HTR-8/SVneo (cell line): ENCODE measurements at places on chromosomes 13 and 19.

GRCh38 chr13:46235286-46235685, 23.6 kb downstream of the LRRC63 start:
- DNase-seq = no peak

GRCh38 chr13:113304121-113304520, 7.1 kb downstream of the LAMP1 start:
- DNase-seq = no peak

DNA sequence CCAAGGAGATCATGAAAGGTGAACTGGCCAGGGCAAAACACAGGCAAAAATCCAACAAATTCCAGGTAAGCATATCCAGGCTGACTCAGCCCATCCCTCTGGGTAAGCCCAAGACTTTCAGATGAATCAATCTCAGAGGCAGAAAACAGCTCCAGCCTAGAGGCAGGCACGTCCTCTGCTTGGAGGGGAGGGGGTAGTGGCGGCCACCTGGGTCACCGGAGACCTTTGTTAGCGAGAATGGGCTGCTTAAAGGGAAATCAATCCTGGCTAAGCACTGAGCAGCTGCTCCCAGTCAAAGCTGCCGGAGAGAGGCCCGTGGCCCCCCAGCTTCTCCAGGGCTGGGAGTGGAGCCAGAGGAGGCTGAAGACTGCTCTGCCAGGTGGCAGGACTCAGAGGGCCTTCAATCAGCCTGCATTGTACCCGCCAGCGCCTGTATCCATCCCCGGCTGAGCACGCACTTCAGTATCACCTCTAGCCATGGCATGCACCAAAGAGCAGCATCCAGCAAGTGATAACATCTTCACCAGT, 48.2 kb downstream of the PIN1 start:
- no peak for DNase-seq

DNA sequence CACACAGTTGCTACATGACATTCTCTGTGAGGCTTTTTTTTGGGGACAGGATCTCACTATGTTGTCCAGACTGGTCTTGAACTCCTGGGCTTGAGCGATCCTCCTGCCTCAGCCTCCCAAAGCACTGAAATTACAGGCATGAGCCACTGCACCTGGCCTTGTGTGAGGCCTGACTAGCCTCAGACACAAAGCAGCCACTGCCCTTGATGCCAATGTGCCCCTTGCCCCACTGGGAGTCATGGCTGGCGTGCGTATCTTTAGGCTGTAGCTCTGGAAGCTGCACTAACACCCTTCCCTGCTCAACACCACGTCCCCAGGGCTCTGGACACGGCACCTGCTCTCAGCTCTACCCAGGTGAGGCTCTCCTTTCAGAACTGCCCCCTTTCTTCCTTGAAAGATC, 14.5 kb upstream of the KPTN start:
- DNase-seq = no peak

DNA sequence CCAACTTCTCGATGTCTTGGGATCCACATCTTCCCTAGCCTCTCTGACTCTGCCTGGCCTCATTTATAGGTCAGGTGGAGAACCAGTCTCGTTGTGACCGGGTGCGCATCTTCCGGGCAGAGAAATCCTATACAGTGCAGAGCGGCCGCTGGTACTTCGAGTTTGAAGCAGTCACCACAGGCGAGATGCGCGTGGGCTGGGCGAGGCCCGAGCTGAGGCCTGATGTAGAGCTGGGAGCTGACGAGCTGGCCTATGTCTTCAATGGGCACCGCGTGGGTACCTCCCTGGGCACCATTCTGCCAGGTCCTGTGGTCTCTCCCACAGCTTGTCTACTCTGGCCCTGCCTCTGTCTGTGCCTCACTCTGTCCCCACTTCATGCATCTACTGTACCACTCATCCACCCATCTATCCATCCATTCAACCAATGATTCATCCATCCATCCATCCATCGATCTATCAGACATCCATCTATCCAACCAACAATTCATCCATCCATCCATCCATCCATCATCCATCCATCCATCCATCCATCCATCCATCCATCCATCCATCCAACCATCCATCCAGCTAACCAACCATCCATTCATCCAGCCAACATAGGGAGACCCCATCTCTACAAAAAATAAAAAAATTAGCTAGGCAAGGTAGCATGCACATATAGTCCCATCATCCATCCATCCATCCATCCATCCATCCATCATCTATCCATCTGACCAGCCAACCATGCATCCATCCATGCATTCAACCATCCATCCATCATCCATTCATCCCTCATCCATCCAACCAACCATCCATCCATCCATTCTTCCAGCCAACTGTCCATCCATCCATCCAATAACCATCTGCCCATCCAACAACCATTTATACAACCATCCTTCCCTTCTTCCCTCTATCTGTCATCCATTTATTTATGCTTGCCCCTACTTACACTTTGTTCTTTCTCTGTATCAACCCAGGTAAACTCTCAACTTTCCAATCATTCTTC, 34.3 kb downstream of the RYR1 start:
- no peak for DNase-seq

GRCh38 chr19:2062389-2062729, 11.3 kb upstream of the MKNK2 start:
- DNase-seq = no peak

DNA sequence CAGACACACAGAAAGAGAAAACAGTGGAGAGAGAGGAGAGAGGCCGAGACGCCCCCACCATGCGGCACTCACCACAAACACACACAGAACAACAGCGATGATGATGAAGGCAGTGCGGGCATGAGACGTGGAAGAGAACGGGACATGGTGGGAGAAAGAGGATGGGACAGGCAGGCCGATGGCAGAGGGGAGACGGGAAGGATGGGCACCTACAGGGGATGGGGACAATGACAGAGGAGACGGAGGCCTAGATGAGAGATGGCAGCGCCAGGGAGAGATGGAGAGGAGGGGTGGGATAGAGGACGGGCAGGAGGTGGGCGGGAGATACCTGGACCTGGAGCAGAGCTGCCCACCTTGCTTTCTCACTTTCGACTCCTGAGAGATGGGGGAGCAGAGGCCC, 1.1 kb upstream of the KLK14 start:
- DNase-seq = no peak

DNA sequence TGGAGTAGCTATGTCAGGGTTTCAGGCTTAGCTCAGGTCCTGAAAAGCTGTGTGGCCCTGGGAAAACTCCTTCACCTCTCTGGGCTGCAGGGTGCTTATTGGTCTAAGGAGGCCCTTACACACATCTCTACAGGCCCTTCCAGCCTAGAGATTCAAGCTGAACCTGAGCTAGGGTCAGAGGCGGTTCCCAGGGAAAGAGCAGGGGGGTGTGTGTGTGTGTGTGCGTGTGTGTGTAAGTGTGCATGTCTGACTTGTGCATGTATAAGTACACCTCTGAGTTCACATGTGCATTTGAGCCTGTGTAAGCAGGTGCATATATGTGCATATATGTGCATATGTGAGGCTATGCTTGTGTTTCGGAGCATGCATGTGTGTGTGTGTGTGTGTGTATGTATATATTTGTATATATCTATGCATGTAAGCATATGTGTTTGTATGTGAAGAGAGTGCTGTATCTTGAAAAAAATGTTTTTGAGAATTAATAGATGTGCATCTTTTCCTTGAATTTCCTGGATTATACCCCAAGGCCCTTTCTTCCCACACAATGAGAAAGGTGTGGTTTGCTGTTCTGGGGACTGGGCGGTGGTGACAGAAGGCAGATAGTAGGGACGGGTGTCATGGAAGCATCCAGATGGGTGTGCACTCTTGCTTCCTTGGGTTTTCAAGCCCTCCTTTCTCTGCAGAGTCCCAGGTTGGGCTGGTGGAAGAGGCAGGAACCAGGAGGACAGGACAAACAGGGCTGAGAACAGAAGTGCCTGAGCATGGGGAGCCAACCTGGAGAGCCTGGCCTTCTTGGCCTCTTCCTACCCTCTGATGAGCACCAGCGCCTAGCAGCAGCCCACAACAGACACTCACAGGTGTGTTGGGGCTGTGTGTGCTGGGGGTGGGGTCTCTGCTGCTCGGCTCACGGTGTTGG, 150.3 kb upstream of the TSHZ3 start:
- DNase-seq = no peak

DNA sequence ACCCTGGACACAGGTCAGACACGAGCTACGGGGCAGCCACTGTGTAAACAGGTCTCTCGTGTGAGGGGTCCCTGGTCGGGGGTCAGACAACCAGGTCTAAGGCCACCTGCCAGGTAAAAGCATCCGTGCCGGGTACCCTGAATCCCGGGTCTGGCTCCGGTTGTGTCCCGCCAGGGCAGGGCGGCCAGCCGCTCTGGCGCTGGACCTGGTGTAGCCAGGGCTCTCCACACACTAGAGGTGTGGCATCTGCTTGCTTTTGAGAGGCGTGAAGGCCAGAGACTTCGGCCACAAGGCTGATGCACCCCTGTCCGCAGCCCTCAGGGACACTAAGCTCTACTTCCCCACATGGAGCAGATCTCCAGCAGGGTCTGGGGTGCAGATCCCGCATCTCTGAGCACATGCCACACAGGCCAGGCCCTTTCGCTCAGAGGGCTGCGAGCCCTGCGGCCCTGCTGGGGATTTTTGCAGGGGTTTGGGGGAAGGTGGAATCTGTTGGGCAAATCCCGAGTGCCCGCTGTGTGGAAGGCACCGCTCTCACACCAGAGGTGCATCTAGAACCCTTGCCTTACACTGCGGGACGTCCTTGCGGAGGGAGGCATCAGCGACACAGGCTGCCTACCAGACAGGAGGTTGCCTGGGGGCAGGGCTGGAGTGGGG, 13.8 kb upstream of the TIMM13 start:
- DNase-seq = no peak

GRCh38 chr19:35318679-35319448, 10.1 kb upstream of the CD22 start:
- DNase-seq = peak; percentile 88

GRCh38 chr19:46602392-46603194, 1.5 kb downstream of the CALM3 start:
- DNase-seq = no peak

DNA sequence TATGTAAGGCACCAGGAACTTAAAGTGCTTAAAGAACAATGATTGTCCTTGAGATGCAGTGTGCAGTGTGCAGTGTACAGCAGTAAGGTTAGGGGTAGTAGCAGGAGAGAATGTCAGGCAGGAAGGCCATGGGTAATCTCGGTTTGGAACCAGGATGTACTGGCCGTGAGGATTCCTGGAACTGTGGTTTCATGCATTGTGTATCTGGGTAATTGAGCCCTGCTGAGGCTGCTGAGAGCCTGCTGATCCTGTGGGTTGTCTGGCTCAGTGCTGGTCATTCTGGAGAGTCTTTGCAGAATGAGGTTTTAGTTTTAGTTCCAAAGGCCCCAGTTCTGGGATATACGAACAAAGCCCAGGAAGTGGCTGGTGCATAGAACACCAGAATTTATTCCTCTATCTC, 71.0 kb downstream of the ZNF568 start:
- no peak for DNase-seq

- peak; percentile 57 for DNase-seq
Observed at GRCh38 chr13:93226623-93227279, at the start of gene GPC6. Gene GPC6 (plus strand): TSS chr13:93226807.

DNA sequence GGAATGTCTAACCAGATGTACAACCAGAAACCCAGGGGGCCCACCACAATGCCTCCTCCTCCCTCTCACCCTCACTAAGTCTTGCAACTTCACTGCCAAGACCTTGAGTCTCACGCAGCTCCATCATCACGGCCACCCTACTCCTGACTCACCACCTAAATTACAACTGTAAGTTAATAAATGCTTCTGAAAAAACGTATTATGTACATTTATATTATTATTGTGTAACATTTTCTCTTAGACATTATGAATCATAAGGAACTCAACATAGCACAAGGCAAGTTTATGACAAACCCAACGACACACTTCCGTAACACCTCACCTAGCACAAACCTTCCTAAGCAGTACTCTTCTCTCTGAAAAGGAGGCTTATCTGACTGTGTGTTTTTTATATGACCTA, 20.7 kb downstream of the MIPEP start:
- DNase-seq = no peak

DNA sequence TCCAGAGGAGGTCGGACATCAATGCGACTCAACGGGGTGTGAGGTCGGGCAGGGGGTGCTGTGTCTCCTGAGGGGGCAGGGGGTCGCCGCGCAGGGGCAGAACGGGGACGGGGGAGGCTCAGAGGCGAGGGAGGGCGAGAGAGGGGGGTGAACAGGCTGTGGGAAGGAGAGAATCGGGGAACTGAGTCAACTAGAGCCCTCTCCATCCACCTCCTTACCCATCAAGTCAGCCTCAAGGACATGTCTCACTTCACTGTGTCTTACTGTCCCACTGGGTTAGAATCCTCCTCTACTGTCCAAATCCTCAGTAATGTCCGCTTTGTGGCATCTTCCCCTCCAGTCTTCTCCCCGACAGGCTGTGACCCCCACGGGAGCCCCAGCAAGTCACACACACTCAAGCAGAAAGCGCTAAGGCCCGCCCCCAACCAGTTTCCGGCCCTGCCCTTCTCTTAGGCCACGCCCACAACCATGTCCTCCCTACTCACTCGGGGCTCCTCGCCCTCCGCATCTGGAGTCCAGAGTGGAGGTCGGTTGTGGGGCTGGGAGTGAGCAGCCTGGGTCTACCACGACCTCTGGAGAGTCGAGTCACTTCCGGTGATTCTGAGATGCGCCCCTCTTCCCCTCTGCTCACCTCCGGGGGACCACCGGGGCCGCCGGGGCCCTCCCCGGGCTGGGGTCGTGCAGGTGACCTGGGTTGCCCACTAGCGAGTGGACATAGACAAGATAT, 9.3 kb downstream of the PLEKHA4 start:
- no peak for DNase-seq

DNA sequence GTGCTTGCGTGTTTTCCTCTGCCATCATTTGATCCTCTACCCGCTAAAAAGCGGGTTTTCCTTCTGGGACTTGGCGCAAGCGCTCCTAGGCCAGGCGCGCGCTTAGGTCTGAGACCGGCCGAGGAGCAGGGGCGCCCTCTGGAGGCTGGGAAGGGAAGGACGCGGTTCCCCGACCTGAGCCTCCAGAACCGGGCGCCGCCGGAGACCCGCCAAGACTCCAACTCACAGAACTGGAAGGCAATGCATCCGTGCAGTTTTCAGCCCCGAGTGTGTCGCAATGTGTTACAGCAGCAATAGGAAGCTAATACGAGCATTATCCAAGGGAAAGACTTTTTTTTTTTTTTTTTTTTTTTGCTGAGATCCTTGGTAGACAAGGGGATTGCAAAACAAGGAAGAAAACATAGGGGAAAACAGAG, 190.9 kb downstream of the COL4A1 start:
- DNase-seq = no peak

GRCh38 chr13:49444524-49445395, 686 bp downstream of the SETDB2 start:
- peak; percentile 5 for DNase-seq
